ENCODE measurements at places on chromosomes 1 and 21.
A peak's percentile ranks its signal among the peaks of the same experiment; 100 is the strongest.

DNA sequence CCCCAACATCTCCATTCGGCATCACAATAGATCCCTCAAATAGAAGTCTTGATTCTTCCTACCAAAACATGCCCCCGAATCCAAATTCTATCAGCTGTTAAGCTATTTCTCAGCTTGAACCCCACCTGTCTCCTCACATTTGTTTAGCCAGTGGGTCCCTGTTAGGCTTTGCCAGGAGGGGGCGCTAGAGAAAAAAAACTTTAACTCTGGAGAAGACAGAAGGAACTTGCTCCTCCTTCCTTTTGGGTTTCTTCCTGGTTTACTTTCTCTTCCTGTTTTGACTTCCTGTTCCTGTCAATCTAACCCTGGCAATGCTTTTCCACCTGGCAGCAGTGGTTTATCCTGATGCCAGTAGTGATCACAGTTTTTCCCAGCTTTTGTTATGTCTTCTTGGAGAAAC, 95.6 kb upstream of the KCNK1 start:
- DNase-seq, result no peak

DNA sequence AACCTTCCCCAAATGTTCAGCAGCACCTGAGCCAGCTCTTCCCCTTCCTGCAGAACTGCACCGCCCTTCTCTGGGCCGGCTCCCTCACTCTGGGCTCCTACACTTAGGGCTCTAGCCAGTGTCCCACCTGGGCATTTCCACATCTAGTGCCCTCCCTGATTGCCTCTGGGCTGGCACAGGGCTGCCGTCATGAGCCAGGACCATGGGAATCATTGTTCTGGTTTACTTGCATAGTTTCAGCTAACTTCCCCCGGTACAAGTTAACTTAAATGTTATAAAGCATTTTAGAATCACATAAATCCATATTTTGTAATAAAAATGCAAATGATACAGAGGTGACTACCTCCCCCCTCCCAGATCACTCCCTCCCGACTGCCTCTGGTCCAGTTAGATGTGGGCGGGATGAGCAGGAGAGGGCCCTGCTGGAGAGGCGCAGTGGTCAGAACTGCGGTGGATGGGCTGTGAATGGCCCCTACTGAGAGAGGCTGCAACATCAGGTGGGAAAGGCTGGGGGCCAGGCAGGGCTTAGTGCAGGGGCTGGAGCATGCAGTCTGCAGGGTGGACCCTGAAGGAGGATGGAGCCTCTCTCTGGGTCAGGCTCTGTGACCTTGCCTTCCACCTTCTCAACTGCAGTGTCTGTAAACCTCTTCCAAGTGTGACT, 371.4 kb upstream of the C1orf174 start:
- no peak for DNase-seq

- no peak for DNase-seq
Observed at GRCh38 chr1:246680696-246681130, 43.5 kb upstream of the SCCPDH start.

GRCh38 chr21:45131537-45131999, 57.2 kb downstream of the ADARB1 start:
- no peak for DNase-seq

DNA sequence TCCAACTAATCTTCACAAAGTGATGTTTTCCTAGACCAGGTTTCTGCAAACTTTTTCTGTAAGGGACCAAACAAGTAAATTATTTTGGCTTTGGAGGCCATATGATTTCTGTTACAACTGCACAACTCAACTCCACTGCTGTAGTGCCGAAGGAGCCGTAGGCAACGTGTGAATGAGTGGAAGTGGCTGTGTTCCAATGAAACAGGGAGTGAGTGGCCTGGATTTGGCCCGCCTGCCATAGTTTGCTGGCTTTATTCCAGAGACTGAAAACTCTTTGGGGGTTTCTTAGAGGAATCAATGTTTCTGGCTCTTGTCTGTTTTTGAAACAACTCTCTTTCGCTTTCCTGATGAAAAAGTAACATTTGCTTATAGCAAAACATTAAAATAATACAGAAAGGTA, 12.6 kb upstream of the ACTL8 start:
- no peak for DNase-seq

DNA sequence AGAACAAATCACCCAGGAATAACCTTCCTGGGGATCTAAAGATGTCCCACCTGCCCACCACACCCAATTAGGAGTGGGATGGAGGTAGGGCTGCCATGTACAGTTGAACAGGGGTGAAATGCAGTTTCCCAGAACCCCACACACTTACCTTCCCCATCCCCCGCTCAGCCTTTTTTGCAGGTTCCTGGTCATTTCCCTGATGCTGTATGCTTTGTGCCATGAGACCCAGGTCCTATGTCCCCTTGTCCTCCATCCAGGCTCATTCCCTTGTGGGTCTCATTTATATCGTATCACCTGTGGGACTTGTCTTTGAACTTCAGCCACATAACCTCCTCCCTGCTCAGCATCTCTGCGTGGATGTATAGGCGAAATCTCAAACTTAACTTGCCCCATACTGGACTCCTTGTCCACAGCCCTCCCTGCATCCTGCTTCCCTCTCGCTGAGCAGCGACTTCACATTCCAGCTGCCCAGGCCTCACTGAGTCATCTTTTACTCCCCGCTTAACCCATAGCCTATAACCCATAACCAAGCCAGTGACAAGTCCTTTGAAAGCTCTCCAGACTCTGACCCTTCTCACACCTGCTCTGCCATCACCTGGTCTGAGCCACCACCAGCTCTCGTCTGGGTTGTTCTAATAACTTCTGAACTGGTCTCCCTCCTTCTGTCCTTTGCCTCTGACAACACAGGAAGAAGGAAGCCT, 4.7 kb downstream of the LDLRAD2 start:
- DNase-seq, result no peak

DNA sequence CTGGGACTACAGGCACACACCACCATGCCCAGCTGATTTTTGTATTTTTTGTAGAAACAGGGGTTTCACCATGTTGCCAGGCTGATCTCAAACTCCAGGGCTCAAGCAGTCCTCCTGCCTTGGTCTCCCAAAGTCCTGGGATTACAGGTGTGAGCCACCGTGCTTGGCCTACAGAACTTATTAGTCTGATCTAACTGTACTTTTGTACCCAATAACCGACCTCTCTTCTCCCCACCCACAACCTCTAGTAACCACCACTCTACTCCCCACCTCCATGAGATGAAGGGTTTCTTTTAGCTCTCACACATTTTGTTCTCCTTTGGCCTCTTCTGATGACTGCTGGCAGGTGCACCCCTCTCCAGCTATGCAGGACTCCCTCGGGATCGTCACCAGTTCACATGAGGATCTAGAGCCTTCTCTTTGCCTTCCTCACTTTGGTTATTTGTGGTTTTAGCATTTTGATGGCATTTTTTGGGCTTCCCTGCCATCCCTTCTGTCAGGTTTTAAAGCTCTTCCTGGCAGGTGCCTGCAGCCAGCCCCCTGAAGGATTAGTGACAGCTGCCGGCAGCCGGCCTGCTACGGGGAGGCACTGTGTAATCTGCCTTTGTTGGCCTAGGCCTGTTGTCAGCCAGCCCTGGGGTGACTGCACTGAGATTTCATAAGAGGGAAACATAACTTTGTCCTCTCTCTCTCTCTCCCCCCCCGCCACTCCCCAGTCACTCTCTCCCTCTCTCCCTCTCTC, 99.8 kb upstream of the ATP1A1 start:
- DNase-seq, result no peak

DNA sequence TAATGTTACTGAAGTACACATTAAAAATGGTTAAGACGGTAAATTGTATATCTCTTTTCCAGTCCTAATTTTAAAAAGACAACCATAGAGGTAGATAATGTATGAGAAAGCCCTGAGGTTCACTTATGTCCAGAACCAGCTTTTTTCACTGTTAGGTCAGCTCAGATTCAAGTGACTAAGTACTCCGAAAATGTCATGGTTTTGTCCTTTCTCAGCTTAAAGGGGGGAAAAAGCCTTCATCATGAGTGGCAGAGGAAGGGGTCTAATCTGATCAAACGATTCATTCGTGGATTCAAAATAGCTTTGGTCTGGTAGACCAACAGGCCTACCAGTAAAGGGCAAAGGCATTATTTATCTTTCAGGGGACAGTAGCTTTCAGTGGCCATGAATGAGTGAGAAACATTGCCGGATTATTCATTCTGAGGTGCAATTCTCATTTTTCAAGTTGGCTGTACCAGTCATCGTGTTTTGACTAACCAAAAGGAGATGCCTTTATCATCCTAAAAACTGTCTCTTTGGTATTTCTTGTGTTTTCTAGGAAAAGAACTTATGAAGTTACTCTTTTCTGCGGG, 208.4 kb downstream of the HHIPL2 start:
- no peak for DNase-seq

DNA sequence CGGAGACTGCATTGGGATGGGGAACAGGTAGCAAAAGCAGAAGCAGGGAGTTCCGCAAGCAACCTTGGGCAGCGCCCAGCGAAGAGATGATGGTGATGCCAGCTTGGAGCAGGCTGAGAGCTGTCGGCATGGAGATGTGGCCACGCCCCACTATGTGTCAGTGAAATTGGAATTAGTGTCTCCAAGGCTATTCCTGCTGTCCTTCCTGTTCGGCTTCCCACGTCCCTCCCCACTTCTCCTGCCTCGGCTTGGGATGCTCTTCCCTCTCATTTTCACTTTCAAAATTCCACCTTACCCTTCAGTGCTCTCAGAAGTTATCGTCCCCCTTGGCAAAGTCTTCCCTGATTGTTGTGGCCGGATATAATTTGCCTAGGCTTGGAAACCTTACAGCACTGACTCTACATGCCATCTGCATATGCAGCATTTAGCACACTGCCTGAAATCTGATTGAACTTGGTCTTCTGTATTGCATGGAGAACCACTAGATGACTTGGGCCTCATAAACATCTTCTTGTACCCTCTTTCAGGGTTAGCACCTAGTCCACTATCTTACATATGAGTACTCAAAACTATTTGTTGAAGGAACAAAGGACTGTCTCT, 270.7 kb upstream of the RUNX1 start:
- DNase-seq, result no peak

GRCh38 chr1:87179851-87180519, 148.7 kb upstream of the LMO4 start:
- no peak for DNase-seq

GRCh38 chr1:214236477-214236876, 44.5 kb upstream of the SMYD2 start:
- no peak for DNase-seq

GRCh38 chr1:231315887-231316286, 21.8 kb downstream of the EXOC8 start:
- DNase-seq, result no peak

GRCh38 chr1:40477678-40478053, 576 bp downstream of the ZFP69 start:
- DNase-seq, result no peak

- no peak for DNase-seq
Observed at GRCh38 chr1:153616917-153617311, 789 bp upstream of the S100A14 start.

- peak; percentile 49 for DNase-seq
Observed at GRCh38 chr1:89804642-89805237, 16.1 kb upstream of the LRRC8D start.

DNA sequence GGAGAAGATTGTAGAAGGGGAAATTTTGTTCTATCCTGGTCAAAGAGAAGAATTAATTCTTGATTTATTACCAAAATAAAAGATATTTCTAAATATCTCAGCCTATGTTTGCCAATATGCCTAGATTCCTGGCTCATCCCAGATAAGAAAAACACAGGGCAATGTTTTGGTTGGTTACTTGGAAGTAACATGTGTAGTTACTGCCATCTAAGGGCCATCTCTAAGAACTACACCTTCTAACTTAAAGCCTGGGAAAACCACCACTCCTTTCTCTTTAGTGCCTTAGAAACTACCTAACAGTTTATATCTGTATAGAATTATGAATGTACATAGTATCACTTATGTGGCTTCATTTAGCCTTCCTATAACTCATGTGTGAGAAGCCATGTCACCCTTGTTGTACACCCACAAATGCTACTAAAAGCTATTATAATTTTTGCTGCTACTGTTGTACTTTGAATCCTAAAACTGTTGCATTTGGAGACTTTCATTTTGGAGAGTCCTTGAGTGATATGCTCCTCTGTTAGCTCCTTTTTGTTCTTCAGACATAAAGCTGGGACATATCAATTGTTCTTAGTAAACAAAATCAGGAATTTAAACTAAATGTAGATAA, 4.5 kb downstream of the AIM2 start:
- DNase-seq, result no peak

- no peak for DNase-seq
Observed at GRCh38 chr21:38958940-38959691, 153.4 kb downstream of the ETS2 start.

- DNase-seq, result no peak
Observed at GRCh38 chr1:109620401-109620791, 759 bp downstream of the AMPD2 start.

DNA sequence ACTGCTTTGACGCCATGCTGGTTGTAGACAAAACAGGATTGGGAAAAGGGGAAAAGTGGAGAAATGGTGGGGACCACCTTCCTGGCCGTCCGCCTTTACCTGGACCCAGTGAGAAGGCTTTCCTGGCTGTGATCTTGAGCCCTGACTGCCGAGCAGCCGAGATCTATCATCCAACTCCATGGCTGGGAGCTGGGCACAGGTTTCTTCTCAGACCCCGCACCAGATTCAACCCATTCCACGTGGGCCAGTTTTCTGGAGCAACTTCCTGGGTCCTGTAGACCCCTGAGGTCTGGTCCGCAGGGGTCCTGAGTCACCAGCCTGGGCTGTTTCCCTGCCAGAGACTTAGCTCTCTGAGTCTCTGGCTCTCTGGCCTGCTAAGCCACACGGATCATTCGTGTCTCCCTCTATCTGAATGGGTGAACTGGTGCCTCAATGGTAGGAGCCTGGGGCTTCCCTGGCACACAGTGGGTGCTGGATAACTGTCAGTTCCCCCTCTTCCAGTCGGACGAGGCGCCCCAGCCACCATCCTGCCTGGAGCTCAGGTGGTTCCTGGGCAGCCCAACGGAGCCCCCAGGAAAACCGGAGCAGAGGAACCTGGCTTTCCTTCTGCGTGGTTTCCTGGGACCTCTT, 4.5 kb upstream of the NPHP4 start:
- no peak for DNase-seq

DNA sequence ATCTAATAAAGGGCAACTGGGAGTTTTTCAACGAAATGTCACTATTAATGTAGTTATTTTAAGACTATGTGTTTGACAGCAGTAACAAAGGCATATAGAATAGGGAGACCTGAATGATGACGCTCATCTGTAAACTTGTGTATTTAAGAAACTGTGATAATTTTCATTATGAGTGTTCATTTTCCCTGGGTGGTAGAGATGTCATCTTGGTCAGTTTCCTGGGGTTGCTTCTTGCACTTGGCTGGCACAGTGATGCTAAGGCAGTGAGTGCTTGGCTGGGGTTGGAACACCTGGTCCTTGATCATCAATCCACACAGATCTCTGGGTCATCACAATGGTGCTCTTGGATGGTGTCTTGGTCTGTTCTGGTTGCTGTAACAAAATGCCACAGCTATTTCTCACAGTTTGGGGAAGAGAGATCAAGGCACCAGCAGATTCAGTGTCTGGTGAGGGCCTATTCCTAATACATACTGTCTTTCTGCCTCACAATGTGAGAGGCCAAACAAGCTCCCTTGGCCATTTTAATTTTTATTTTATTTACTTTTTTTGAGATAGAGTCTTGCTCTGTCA, 7.9 kb upstream of the SMYD2 start:
- no peak for DNase-seq
